ENCODE measurements at places on chromosomes 11 and 22. TPM values are rescaled to one million over a fixed set of nuclear protein-coding genes. Genes with fewer than 3 reads are reported as not detected.

DNA sequence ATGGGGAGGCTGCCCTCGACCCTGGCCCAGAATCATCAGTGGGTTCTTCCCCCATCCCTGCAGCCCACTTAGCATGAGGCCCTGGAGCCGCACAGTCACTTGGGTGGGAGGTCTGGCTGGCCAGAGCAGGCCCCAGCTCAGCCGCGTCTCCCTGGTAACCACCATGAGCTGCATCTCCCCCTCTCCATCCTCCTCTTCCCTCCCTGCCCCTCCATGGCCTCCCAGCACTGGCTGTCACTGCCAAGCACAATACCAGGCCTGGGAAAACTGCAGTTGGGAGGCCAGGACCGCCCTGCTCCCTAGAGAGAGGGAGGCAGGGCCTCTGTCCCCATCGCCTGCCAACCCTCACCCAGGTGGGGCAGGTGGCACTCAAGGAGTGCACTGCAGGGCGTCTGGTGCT lies 8.0 kb downstream of the CSDC2 start:
- peak; percentile 76 for DNase-seq

DNA sequence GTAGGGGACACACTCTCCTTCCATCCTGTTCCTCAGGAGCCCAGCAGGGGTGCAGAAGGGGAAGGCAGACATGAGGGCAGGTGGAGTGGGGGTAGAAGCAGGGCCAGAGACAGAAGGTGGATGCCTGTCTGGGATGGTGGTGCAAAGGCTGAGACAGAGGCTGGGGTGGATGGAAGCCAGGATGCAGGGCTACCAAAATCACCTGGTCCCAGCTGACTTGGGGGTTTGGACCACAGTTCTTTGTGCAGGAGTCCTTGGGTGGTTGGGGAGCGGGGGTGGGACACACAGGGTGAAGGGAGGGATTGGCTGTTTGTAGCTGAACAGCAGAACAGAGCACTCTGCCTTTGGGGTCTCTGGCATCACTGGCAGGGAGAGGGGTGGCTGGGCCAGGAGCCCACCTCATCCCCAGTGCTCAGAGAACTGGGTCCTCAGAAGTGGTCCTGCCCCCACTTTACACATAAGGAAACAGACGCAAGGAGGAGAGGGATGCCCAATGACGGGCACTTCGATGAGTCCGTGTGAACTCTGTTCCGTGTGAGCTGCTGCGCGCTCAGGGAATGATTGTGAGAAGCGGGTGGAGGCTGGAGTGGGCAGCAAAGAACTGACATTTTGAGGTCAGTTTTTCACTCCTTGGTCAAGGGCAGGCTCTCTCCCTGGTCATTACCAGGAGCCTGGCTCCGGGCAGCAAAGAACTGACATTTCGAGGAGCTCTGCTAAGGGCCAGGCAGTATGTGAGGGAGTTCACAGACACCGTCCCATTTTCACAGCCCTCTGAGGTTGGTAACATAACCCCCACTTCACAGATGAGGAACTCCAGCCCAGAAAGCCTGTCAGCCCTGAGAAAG lies 1.9 kb downstream of the TAGLN start:
- DNase-seq, result no peak

- DNase-seq, result peak; percentile 70
Observed at GRCh38 chr11:112760396-112761059, 200.7 kb upstream of the NCAM1 start.

DNA sequence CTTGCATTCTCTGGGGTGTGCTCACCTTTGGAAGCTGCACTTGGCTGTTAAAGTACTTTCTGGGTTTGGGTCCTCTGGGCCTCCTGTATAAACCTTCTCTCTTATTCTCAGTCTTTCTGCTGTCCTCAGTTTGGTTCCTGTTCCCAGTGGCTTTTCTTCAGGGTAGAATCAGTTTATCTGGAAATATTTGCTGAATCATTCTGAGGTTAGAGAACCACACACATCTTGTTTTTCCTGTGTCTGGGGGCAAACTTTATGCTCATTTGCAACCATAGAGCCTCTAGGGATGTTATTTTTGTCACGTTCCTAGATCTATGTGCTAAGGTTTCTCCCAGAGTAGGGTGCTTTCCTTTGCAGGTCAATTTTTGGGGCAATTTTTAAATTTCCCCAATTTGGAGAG lies 224.3 kb upstream of the C11orf87 start:
- DNase-seq, result no peak

DNA sequence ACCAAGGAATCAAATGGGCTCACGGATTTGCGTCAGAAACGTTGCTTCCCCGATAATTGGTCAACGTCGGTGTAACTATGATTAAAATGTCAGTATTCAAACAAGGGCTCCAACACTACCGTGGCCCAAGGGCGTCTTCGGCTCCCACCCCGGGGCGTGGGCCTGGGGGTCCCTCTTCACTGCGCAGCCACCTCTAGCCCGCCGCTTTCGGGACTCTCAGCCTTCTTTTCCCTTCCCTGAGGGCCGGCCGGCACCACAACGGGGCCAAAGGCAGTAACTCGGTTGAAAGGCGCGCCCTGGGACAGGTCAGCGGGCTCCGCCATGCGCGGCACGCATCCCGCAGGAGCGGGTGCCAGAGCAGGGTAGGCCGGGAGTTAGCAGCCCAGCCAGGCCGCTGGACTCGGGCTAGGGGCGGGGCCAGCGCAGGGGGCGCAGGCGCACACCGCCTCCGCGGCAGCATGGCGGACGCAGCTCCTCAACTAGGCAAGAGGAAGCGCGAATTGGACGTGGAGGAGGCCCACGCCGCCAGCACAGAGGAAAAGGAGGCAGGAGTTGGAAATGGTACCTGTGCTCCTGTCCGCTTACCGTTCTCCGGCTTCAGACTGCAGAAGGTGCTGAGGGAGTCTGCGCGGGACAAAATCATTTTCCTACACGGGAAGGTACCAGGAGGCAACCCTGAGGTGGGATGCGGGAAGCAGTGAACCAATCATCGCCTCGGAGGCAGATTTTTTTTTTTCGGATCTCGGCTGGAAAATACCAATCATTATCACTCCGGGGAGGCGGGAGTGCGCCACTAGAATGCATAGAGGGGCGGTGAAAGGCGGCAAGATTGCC lies at the start of gene DCPS:
TSS of gene DCPS (plus strand) at position 438 of the 834 bp plus-strand sequence. CDS start at position 459, 21 bp downstream.
- DNase-seq, result peak; percentile 95

DNA sequence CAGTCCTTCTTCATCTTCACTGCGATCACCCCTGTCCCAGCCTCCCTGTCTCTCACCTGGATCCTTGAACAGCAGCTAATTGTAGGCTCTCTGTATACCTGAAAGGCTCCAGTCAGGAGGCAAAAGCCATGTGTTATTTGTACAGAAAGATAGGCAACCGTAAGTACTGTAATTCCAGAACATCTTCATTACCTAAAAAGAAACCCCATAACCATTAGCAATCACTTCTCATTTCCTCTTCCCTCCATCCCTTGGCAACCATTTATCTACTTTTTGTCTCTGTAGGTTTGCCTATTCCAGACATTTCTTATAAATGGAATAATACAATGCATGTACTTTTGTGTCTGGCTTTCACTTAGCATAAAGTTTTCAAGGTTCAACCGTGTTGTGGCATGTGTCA lies 17.8 kb downstream of the NAGA start:
- DNase-seq, result no peak

- DNase-seq, result no peak
Observed at GRCh38 chr22:18968011-18968749, 32.1 kb upstream of the PRODH start.

DNA sequence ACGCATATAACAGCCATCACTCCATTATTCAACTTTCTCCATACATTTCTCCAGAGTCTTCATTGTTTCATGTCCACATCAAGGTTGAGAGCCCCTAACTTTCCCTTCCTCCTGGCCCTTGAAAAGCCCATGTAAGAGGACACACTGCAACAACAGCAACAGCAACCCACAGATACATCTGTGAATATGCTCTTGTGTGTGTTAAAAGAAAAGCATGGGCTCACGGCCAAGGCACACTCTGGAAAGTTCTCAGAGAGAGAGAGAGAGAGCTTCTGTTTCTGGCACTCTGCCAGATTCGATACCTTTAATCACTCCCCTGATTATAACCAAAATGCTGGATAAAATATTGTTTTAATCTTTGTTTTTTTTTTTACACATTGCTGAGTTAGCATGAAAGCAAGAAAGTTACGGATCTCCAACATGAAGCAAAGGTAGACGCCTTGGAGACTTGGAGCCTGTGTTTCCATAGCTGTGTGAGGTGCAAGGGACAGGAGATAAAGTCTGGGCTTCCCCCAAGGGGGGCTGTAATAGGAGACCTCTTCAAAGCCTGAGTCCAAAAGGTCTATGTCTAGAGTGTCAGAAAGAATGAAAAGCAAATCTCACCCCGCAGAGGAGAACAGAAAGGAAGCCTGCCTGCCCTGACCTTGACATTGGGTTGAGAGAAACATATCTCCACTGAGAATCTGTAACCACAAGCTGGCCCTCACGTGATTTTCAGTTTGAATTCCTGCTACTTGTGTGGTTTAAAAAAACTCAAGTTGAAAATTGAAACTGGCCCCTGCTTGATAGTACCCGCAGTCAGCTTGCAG lies 33.7 kb upstream of the MPPED1 start:
- peak; percentile 37 for DNase-seq

DNA sequence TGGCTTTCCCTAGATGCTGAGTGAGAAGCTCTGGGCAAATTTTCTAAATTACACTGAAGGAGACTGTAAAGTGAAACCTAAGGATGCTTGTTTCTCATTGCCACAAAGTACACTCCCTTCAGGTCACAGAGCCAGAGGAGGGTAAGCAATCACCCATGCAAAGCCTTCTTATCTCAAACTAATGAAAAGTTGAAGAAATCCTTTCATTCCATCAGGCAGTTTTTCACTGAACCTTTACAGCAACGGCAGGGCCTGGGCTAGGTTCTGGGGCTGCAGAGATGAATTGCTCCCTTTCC lies 106.2 kb downstream of the RASSF10 start:
- DNase-seq, result no peak

- no peak for DNase-seq
Observed at GRCh38 chr11:122665861-122666260, 10.3 kb downstream of the UBASH3B start.

GRCh38 chr11:112310419-112310818 lies 49.8 kb upstream of the PLET1 start:
- DNase-seq, result no peak

GRCh38 chr11:11740073-11740702 lies 101.6 kb upstream of the USP47 start:
- no peak for DNase-seq

DNA sequence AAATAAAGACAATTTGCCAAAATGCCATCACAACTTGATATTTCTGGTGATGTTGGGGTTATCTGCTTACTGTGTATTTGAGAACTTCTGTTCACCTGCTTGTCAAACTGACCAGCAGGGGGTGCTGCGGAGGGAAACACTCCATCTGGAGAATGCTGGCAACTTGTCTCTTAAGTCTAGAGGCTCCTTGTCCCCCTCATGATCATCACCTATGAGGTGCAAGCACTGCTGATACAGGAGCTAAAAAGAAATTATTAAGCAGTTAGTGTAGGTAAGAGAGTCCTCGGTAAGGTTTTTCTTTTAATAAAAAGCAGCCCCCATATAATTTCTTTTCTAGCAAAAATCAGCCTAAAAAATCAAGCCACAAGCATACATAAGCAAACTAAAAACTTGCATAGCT lies 32.7 kb upstream of the GLYATL1B start:
- peak; percentile 18 for DNase-seq

The C22orf42 gene
- polyA plus RNA-seq, result 3.9 TPM

The HEPN1 gene
- polyA plus RNA-seq, result not detected

The NLRP14 gene
- not detected for polyA plus RNA-seq

The NXPE2 gene
- polyA plus RNA-seq, result not detected

The HMBS gene
- 28.1 TPM for polyA plus RNA-seq

The APOL6 gene
- polyA plus RNA-seq, result 1.4 TPM

All from brain (organoid and tissue), 16 donors.